ENCODE measurements at places on chromosomes 7 and 10.

GRCh38 chr7:151372612-151373265, 31.1 kb downstream of the NUB1 start:
- DNase-seq, result no peak

DNA sequence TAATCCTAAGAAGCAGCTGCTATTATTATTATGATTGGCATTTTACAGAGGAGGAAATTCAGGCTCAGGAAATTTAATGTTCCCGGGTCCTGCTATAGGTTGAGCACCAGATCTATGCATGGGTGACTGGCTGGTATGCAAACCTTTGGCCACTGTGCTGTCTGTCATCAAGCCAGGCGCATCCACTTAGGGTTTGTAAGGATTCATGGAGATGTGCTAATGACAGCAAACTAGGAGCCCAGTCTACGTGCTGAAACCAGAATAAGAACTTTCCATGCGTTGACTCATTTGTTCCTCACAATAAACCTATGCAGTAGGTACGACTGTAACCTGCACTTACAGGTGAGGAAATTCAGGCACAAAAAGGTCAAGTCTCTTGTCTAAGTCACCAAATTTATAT, 64.5 kb upstream of the ZMIZ1 start:
- DNase-seq, result no peak

GRCh38 chr10:69838853-69839252, 37.1 kb downstream of the COL13A1 start:
- DNase-seq, result no peak

- no peak for DNase-seq
Observed at GRCh38 chr10:22606164-22606614, 108.2 kb downstream of the PIP4K2A start.

GRCh38 chr7:130887182-130887956, 153.4 kb upstream of the KLF14 start:
- no peak for DNase-seq

DNA sequence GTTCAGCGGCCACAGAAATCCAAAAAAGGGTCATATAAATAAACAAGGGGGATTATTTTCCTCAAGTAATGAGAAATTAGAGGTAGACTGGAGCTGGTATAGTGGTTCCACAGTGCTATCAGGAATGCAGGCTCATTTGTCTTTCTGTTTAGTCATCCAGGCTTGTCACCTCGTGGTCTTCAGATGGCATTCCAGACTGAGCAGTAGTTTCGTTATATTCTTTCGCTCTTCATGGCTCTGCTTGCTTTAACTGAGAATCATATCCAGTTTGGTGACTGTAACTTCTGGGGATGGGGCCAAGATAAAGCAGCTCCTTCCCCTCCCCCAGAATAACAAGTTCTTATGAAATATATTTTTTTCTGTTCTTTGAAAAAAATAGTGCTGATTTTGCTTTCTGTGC, 9.5 kb downstream of the ANKIB1 start:
- no peak for DNase-seq

- DNase-seq, result no peak
Observed at GRCh38 chr10:74987339-74988053, 124.0 kb upstream of the SAMD8 start.

GRCh38 chr7:158650821-158651225, 53.8 kb downstream of the NCAPG2 start:
- no peak for DNase-seq

- no peak for DNase-seq
Observed at GRCh38 chr7:34156336-34156735, 251.0 kb downstream of the BMPER start.

GRCh38 chr7:138865843-138866242, 67.8 kb upstream of the ATP6V0A4 start:
- peak; percentile 39 for DNase-seq

DNA sequence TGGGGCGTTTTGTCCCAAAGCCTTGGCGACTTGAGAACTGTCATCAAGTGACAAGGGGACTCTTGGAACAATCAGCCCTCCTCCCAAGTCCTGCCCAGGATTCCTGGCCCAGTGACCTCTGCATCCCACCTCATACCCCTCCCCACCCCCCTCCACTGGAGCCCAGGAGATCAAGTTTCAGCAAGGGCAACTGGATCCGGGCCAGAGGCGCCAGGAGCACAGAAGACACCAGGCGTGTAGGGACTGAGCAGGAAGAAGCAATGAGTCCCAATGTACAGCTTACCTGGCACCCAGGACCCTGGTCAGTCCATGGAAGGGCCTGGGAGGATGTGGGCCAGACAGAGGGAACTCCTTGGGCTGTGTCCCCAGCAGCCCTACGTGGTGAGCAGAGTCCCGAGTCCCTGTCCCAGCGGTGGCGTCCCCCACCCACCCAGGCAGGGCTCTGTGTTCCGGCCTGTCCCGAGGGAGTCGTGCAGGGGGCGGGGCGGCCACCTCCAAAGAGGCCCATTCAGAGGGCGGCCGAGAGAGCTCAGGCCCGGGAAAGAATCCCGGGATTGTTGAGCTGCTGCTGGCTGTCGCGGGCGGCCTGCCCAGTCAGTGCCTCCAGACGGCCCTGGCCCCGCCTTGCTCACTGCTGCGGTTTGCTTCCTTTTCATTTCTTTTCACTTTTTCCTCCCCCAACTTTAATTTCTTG, 254.1 kb downstream of the TNS3 start:
- DNase-seq, result no peak

- DNase-seq, result no peak
Observed at GRCh38 chr7:1884583-1885350, 214.7 kb downstream of the ELFN1 start.

- DNase-seq, result no peak
Observed at GRCh38 chr10:5364374-5364773, 392 bp upstream of the UCN3 start.

GRCh38 chr7:95687759-95688343, 84.5 kb upstream of the DYNC1I1 start:
- peak; percentile 22 for DNase-seq

- DNase-seq, result no peak
Observed at GRCh38 chr7:49001610-49002033, 77.3 kb downstream of the CDC14C start.

DNA sequence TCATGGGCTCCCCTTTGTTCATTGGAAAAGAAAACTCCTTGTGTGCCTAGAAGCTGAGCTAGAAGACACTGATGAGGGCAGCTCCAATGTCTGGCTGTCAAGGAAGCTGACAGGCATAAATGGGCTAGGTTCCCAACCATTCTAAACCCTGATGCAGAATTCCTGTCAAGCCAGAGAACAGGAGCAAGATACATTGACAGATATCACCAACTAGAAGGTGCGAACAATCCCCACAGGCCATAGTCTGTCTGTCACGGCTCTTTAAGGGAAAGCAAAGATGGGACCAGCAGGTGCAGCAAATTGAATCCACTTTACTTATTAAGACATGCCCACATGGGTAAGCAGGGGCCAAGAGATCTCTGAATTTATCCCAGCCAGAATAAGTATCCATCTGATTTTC, 617.9 kb upstream of the POT1 start:
- no peak for DNase-seq

DNA sequence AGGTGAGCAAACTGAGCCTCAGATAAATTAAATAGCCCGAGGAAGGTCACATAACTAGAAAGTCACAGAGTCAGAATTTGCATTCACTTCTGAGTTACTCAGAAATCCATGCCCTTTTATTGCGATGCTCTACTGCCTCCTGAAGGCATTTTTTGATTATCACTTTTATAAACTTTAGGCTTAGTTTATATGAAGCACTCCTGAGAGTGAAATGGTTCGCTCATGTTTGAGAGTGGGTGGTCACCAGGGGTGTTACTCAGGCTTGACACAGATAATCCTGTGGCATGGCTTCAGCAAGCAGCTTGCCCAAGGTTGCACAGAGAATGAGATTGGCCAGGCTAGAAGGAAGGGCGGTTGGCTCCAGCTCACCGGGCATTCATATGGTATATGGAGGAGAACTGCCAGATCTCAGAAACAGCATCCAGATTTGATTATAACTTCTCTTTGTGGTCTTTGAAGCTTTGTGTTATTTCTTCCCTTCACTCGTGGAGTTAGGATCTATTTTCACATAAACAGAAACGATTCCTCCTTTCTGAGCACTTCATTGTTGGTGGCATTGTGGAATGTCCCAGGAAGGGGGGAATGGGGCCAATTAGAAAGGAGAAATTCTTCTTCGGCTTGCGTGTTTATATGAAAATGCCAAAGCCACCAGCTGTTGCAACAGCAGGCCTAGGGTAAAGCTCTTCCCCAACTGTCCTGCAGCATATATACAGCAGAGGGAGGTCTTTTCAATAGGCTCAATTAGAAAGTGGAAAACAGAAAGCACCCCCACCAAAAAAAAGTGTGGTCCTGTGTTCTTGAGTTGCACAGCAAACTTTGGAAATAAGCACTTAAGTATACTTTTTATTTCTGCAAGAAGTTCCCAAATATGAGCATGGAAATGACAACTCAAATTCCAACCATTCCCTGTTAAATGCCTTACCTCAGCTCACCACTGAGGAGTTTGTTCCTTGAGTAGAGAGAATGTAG, 628.8 kb downstream of the SUGCT start:
- no peak for DNase-seq

DNA sequence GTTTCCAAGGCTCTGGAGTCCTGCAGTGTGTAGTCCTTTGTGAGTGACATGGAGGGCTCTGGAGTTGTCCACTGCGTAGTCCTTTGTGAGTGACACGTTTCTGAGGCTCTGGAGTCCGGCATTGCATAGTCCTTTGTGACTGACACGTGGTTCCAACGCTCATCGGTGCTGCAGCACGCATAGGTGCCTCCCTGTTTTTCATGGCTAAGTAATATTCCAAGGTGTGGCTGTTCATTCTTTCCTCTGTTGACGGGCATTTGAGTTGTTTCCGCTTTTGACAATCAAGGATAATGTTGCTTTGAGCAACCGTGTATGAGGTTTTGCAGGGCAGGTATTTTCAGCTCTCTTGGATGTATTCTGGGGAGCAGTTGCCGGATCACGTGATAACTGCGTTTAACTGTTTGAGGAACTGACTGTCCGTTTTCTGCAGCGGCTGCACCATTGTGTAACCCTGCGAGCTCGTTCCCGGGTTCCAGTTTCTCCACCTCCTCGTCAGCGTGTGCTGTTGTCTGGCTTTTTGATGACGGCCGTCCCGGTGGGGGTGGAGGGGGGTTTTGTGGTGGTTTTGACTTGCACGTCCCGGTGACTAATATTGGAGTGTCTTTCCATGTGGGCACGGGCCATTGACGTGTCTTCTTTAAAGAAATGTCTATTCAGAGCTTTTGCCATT, 21.1 kb downstream of the FAM20C start:
- no peak for DNase-seq

GRCh38 chr7:83702446-83702845, 53.5 kb upstream of the SEMA3E start:
- DNase-seq, result no peak

DNA sequence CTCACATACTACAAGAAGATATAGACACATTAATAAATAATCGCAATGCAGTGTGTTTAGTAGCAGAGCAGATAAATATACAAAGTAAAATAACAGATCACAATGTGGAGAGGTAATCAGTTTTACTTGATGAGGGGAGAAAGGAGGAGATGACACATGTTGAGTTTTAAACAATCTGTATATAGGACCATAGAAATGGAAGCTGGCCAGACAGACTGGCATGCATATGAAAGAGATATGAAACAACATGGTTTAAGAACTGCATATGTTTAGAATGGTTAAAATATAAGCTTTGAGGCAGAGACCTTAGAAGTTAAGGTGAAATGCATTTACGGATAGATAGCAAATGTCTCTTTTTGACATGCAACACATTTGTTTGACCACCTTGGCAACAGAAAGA, 19.8 kb upstream of the CCDC7 start:
- no peak for DNase-seq

DNA sequence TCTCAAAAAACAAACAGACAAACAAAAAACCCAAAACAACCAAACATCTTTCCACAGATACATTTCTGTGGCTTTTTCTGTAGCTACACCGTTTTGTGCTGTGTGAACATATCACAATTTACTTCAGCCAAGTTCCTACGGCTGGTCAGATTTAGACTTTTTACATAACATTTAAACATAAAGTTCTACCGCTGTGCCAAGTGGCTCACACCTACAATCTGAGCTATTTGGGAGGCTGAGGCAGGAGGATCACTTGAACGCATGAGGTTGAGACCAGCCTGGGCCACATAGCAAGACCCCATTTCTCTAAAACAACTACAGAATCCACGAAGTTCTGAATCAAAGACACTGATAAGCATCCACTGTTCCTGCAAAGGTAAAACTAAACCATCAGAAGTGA, 30.3 kb downstream of the DAGLB start:
- no peak for DNase-seq

DNA sequence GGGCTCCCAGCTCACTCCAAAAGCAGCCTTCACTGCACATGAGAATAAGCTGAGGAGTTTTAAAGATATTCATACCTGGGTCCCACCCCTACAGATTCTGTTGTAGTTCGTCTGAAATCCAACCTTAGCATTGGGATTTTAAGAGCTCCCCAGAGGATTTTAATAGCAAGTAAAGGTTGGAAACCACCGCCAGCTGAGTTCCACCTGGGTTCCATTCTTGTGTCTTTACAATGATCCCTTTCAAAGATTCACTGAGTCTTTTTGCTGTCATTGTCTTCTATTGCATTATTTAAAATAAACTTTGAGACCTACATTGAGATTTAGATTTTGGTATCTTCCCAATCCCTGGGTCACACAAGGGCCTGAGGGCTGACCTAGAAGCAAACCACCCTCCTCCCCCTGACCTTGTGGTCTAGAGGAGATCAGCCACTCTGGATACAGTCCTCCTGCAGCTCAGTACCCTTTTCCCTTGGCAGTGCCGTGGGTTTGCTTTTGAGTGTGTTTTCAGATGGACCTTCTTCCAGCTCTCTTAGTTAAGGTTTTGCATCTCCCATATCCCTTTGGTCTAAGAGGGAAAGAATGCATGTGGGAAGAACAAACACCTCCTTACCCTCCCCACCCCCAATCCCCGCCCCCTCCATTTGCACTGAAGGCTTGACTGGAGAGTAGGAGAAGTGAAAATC, 22.6 kb upstream of the SIRT1 start:
- DNase-seq, result no peak

DNA sequence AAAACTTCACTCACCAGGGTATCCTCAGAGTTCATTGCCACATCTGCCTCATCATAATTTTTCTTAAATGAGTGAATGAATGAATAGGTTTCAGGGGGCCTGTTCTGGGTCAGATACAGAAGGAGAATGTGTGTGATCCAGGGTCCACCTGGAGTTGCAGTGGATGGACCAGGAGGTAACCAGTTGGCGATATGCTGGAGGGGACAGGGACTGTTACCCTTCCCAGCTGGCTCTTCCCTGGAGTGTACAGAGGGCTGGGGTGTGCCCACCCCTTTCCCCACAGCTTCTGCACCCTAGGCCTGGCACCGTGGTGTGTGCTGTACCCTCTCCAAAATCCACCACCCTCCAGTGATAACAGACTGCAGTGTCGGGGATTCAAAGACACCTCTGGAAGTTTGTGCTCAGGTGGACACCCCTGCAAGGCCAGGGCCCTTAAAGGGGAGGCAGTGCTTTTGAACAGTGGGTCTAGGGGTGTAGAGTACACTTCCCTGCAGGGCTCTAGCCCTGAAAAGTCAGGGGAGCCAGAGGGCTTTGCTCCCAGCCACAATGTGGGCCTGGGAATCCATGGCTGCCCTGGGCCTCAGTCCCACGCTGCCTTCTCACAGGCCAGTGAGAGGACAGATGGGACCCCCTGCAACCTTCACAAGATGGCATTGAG, 134.4 kb upstream of the UNC5B start:
- DNase-seq, result no peak

Data from NCI-H2107 (cell line).